ENCODE measurements at places on chromosomes 7 and 10.

GRCh38 chr7:147556317-147556716, 1034.2 kb upstream of the C7orf33 start:
- no peaks in the 10 kb centered on the region for H3K27me3 ChIP-seq
- no peaks in the 10 kb centered on the region for H3K4me1 ChIP-seq
- H3K4me3 ChIP-seq: no peak overlapping the region
- no peak for DNase-seq

GRCh38 chr10:115417585-115418265, 324.6 kb downstream of the ATRNL1 start:
- H3K4me1 ChIP-seq: no peaks in the 10 kb centered on the region
- no peak overlapping the region for H3K27ac ChIP-seq
- no peaks in the 10 kb centered on the region for H3K36me3 ChIP-seq
- H3K27me3 ChIP-seq: no peaks in the 10 kb centered on the region
- DNase-seq: peak; percentile 23
- H3K4me3 ChIP-seq: no peak overlapping the region

- no peaks in the 10 kb centered on the region for H3K4me1 ChIP-seq
- no peak for DNase-seq
- H3K27me3 ChIP-seq: no peaks in the 10 kb centered on the region
These were observed 116.1 kb upstream of the CDCA7L start for GRCh38 chr7:22061775-22062174.

DNA sequence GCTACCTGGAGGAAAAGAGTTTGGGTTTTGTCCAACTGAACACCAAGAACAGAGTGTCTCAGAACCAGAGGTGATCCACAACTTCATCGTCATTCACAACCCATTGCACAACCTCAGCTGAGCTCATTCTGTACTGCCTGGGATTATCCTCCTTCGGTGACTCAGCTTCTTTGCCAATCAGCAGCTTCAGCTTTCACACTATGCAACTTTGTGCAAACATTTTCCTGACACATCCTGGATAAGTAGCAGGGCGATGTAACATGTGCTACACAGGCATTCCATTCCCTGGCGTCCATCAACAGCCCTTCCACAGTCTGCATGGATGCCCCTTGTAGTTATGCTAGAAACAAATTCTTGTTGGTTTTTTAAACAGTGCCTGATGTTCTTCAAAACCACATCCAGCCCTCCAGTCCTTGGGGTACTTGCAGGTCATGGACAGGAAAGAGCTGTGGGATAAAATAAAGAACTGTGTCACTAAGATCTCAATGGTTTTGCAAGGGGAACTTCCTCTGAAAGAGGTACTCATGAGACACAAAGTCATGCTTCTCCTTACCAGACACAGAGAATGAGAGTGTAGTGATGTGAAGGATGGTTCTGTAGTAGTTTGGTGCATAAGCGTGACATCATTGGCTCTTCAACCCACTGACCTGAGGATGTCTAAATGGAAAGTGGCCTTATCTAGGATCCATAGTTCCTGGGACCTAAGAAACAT, 478.5 kb downstream of the KIF20B start:
- peaks cover 4% of the 10 kb centered on the region for H3K4me1 ChIP-seq
- no peak overlapping the region for H3K4me3 ChIP-seq
- H3K36me3 ChIP-seq: no peaks in the 10 kb centered on the region
- peak; percentile 90 for DNase-seq
- H3K27ac ChIP-seq: no peak overlapping the region
- no peaks in the 10 kb centered on the region for H3K27me3 ChIP-seq

DNA sequence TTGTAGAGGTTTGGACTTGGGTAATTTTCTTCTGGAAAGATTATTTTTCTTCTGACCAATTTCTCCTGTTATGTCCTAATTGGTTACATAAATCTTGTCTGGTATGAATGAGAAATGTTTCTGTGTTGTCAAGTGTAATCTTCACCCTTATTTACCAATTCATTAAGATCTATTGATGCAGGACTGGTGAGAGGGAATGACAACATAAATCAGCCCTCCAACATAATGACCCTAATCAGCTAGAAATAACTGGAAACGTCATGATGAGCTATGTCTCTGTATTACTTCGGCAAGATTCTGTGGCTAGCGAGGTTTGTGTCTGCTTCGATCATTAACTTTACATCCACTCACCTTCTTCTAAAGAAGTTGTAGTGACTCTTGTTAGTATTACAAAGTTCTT, 3.5 kb downstream of the FOXP2 start:
- no peaks in the 10 kb centered on the region for H3K4me1 ChIP-seq
- no peak overlapping the region for H3K4me3 ChIP-seq
- H3K27me3 ChIP-seq: no peaks in the 10 kb centered on the region
- H3K27ac ChIP-seq: no peak overlapping the region
- no peaks in the 10 kb centered on the region for H3K36me3 ChIP-seq
- no peak for DNase-seq

DNA sequence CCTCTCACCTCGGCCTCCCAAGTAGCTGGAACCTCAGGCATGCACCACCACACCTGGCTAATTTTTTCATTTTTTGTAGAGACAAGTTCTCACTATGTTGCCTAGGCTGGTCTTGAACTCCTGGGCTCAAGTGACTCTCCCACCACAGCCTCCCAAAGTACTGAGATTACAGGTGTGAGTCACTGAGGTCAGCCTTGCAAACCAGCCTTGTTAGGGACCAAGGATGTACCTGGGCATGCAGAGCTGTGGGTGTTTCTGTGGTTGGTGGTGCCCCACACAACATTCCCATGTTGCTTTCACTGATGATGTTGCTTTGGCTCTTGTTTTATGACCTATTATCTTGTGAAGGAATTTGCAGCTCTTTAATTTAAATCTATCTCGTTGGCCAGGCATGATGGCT, 54.8 kb downstream of the OTUD1 start:
- no peak overlapping the region for H3K27ac ChIP-seq
- H3K27me3 ChIP-seq: no peaks in the 10 kb centered on the region
- no peak overlapping the region for H3K4me3 ChIP-seq
- H3K36me3 ChIP-seq: no peaks in the 10 kb centered on the region
- DNase-seq: no peak

- peaks cover 6% of the 10 kb centered on the region for H3K4me1 ChIP-seq
- no peak overlapping the region for H3K4me3 ChIP-seq
- no peaks in the 10 kb centered on the region for H3K27me3 ChIP-seq
- no peaks in the 10 kb centered on the region for H3K36me3 ChIP-seq
- H3K27ac ChIP-seq: no peak overlapping the region
These were observed 1.3 kb upstream of the SLF2 start for GRCh38 chr10:100911472-100911871.

DNA sequence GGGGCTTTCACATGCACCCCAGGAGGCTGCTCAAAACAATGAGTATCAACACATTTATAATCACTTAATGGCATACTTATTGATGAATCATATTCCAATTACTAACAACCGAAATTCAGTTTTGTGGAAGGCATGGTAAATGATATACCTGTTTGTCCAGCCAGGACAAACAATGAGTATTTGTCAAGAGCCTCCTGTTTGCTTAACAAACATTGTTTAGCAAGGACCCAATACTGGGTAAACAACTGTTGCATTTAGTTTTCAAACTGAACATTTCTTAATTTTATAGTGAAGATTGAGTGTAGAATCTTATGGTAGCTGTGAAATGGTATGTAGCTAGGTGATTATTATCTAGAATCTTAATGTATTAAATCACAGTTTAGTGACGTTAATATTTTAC, 473.7 kb downstream of the ATRNL1 start:
- H3K4me1 ChIP-seq: no peaks in the 10 kb centered on the region
- H3K27me3 ChIP-seq: no peaks in the 10 kb centered on the region
- H3K36me3 ChIP-seq: no peaks in the 10 kb centered on the region
- no peak overlapping the region for H3K4me3 ChIP-seq

DNA sequence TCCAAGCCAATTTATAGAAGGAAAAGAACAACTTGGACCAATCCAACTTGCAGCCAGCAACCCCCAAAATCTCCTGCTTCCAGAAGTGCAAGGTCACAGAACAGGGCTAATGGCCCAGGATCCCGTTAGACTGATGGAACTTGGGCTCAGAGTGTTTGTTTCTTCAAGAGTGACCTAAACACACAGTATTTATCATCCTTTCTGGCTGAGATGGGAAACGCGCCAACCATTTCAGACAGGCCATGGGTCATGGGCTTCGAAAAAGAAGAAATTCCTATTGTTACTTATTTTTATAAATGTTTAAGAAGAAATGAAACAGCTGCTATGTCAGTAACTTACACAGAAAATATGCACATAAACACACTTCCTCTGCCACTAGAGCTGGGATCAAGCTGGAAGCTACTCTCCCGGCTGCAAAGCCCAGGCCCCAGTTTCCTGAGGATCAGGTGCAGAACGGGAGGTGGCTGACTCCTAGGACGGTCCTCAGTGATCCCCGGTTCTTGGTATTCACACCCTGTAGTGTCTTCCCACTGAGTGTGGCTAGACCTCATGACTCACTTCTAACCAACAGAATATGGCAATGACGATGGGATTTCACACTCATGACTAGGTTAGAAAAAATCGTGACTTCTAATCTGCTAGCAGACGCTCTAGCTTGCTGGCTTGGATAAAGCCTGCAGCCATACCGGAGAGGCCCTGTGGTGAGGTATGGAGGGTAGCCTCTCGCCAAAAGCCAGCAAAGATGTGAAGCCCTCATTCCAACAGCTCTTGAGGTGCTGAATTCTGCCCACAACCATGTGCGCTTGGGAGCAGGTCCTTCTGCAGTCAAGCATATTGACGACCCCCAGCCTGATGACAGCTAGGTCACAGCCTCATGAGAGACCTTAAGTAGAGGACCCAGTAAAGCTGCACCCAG, 60.2 kb downstream of the CHST15 start:
- no peaks in the 10 kb centered on the region for H3K27me3 ChIP-seq
- DNase-seq: no peak
- H3K4me3 ChIP-seq: no peak overlapping the region
- no peak overlapping the region for H3K27ac ChIP-seq
- H3K4me1 ChIP-seq: no peaks in the 10 kb centered on the region

GRCh38 chr7:81161451-81162075, 242.7 kb upstream of the SEMA3C start:
- peak; percentile 80 for DNase-seq
- no peaks in the 10 kb centered on the region for H3K27me3 ChIP-seq
- peak overlapping the region; percentile 85 for H3K27ac ChIP-seq
- H3K4me3 ChIP-seq: no peak overlapping the region
- H3K4me1 ChIP-seq: no peaks in the 10 kb centered on the region

- H3K36me3 ChIP-seq: no peaks in the 10 kb centered on the region
- H3K4me3 ChIP-seq: no peak overlapping the region
- DNase-seq: no peak
- peaks cover 5% of the 10 kb centered on the region for H3K4me1 ChIP-seq
- H3K27ac ChIP-seq: no peak overlapping the region
These were observed 14.3 kb downstream of the CEP41 start for GRCh38 chr7:130426564-130426963.

DNA sequence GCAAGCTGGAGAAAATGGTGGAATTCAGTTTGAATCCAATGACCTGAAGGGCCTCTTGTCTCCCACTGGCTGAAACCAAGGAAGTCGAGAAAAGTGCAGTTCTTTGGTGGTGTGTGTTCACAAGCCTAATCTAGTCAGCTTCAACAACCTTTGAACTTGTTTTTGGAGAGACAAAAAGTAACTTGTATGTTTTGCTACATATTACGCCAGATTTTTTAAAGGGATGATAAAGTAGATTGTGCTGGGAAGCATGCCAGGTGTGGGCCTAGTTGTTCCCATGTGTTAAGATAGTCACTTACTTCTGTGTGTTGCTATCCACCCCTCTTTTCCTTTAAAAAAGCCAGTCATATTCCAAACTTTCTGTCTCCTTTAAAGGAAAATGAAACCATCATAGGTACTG, 79.7 kb upstream of the FAM3C start:
- no peaks in the 10 kb centered on the region for H3K36me3 ChIP-seq
- DNase-seq: no peak
- no peaks in the 10 kb centered on the region for H3K27me3 ChIP-seq
- no peak overlapping the region for H3K4me3 ChIP-seq

GRCh38 chr10:128896963-128897362, 570.1 kb upstream of the MGMT start:
- no peak overlapping the region for H3K27ac ChIP-seq
- no peak for DNase-seq
- no peaks in the 10 kb centered on the region for H3K36me3 ChIP-seq
- no peaks in the 10 kb centered on the region for H3K27me3 ChIP-seq
- H3K4me3 ChIP-seq: no peak overlapping the region

All from trophoblast cell (in vitro differentiated cells and primary cell).